ENCODE measurements at places on chromosomes 6 and 20.
A peak's percentile ranks its signal among the peaks of the same experiment; 100 is the strongest.

- DNase-seq: no peak
These were observed 70.9 kb downstream of the DHX35 start for GRCh38 chr20:39032997-39033396.

DNA sequence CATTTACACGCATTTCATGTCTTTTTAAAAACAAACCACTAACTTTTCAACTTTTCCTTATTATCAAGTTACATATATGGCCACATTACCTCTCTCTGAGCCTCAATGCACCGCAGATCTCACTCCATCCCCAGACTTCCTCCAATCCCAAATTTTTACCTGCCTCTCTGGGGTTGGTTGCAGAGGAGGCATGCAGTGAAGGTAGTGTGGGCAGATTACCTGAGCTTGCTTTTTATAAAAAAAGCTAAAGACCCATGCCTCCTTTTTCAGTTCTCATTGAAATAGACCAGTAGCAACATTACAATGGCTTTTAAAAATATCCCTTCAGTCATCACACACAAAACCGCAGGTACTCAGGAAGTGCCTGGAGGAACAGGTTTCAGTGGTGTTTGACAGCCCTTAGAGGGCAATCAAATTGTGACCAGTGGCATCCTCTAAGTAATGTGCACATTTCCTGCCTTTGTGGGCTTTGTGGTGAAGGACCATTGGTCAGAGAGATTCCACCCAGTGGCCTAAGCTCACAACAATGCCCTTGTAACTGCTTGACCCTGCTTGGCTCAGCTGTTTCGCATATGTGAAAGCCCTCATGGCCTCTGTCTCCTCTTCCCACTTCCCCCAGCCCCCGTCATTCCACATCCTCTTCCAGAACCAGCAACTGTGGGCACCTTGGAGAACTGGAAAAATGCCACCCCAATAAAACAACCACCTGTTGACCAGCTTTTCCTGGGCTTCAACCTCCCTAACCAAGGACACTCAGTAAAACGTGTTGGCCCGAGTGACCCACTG lies 30.2 kb upstream of the IL17A start:
- no peak for DNase-seq

GRCh38 chr6:2958776-2959175 lies 12.6 kb downstream of the SERPINB6 start:
- DNase-seq: no peak

DNA sequence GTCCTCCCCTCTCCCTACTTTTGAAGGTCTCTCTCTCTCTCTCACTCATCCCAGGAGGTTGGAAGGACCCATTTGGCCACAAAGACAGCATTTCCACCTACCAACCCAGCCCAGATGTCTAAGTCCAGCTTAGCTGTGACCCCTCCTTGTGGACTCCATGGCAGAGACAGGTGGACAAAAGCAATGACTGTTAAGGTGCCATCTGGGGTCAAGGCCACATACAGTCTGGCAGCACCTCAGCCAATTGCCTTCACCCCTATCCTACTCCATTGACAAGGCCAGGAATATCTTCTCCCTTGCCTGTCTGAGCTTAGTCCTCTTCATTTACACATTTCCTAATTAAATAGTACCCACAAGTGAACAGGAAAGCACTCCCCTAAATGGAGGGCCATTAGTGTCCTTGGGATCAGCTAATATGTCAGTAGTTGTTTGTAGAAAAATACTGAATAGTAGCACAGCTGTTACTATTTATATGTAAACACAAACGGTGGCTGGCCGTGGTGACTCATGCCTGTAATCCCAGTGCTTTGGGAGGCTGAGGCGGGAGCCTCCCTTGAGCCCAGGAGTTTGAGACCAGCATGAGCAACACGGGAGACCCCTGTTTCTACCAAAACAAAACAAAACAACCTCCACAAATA lies 28.8 kb downstream of the GCM1 start:
- DNase-seq: peak; percentile 24

- no peak for DNase-seq
These were observed 6.2 kb upstream of the GHRH start for GRCh38 chr20:37267667-37268313.

DNA sequence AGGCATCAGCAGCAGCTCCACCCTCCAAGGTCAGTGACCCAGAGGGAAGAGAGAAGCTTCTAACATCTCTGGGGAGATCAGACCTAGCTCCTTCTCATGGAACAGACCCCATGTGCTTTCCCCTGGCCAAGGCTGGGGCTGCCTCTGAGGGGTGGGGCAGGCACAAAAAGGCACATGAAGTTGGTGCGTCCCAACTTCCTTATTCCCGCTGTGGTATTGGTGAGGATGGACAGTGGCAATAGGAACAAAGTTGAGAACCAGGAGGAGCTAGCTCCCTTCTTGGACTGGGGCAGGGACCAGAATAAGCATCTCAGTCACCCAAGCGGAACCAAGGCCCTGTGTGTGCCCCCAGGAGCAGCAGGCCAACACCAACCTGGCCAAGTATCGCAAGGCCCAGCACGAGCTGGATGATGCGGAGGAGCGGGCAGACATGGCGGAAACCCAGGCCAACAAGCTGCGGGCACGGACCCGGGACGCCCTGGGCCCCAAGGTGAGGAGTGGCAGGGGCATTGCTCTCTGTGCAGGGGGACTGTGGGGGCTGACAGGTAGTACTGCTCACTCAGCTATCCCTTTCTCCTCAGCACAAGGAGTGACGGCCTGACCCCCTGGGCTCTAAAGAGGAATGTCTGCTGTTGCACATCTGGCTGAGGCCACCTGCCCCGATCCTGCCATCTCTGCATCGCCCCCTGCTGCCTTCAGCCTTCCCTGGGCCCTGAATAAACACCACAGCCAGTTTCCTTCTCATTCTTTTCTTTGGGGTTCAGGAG lies 46.1 kb downstream of the MYH7B start:
- DNase-seq: no peak

GRCh38 chr6:20708367-20709124 lies 174.3 kb downstream of the CDKAL1 start:
- DNase-seq: peak; percentile 48

DNA sequence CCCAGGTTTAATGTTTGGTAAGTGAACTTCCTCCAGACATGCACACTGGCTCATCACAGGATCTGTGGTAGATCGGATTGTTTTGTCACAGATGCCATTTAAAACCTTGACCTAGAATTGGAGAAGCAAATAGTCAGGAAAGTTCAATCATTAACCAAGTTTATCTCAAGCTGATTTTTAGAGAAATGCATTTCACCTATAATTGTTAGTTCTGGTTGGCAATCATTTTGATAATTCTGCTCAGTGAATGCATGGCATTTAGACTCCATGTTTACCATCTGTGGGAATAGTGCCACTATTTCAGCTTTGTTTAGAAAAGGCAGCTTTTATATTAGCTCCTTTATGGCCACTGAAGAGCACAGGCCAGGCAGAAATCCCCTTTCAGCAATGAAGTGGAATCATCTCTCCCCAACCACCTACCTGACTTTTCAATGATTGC lies 73.9 kb upstream of the IPCEF1 start:
- no peak for DNase-seq

GRCh38 chr20:53625311-53626129 lies 31.9 kb upstream of the ZNF217 start:
- DNase-seq: no peak

DNA sequence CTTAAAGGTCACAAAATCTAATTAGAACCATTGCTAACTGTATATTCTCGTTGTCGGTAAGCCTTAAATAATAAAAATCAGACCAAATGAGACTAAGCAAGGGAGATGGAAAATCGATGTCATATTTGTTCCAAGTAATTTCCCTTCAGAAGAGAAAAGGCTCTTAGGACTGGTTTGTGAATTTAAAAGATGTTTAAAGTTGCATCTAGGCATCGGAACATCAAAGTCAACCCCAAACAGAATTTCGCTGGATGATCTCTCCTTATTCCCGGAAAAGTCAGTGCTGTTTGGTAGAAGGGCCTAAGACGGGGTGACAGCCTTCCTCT lies 63.8 kb downstream of the NPEPL1 start:
- DNase-seq: no peak

DNA sequence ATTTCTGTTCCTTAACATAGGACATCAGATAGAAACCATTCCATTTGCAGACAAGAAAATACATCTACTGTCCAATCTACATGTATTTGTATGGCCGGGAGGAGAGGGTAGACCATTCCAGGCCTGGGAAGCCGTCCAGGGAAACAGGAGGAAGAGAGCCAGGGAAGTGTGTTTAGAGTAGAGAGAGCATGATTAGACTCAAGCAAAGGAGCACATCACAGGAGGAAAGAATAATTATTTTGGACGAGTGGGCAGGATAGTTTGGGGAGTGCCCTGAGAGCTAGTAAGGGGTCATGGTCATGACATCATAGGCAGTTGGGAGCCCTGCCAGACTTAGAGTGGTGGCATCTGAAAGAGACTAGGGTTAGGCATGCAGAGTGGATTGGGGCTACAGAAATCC lies 250.0 kb downstream of the HIVEP2 start:
- no peak for DNase-seq

GRCh38 chr20:63301671-63302070 lies 8.7 kb downstream of the COL20A1 start:
- DNase-seq: no peak

DNA sequence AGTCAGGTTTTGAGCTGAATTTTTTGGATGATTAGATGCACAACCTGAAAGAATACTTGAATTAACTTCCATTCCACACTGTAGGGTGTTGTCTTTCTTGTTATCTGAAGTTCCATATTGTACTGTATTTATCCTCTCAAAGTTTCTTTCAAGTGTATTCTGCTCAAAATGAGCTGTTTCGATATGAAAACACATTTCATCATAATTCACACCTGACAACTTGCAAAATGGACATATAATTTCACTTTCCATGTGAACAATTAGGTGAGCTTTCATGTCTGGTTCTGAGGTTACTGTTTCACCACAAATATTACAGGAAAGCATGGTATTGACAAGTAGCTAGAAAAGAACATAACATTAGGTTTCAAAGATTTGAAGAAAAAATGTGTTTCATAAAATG lies 1.7 kb downstream of the ZUP1 start:
- no peak for DNase-seq

DNA sequence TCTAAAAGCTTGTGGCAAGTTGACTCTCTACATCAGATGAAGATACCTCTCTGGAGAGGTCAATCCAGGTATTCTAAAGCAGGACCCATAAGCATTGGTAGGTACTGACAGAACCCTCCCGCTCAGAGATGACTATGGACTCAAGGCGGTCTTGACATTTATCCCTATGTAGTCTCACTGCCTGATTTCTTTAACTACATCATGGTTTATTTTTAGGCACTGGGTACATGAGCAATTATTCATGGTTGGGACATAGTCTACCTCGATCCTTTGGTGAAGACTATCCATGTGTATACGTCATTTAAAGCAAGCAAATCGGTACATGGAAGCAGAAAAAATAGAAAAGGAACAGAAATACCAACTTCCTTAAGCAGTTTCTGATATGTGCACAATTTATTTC lies 136.2 kb upstream of the TAB2 start:
- DNase-seq: no peak

GRCh38 chr6:1841136-1841535 lies 231.4 kb downstream of the FOXC1 start:
- no peak for DNase-seq

- DNase-seq: no peak
These were observed 17.9 kb downstream of the EDN3 start for GRCh38 chr20:59318201-59318790.

DNA sequence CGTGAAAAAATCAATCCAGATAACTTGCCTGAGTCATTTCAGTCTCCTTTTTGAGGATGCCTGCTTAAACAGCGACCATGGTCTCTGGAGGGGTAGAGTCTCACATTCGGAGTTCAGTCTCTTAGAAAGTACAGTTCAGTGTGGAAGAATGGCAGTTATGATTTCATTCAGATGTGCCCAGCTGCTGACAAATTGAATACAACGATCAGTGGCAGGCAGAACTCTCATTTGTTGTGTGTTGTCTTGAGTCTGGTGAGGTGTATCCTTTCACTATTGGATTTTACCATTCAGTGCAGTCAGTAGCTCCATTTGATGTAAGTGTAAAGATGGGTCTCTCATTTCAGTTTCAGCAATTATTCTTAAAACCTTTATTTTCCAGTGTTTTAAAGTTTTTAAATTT lies 639 bp upstream of the TULP4 start:
- no peak for DNase-seq
